ENCODE measurements at places on chromosomes 5 and 9. TPM values are rescaled to one million over a fixed set of nuclear protein-coding genes. Genes with fewer than 3 reads are reported as not detected.
A peak's percentile ranks its signal among the peaks of the same experiment; 100 is the strongest.

GRCh38 chr5:59040804-59041201 lies 457.9 kb downstream of the RAB3C start:
- no peak for DNase-seq

GRCh38 chr5:150559701-150560100 lies 51.8 kb downstream of the NDST1 start:
- no peak for DNase-seq

GRCh38 chr9:110206389-110206788 lies 1.6 kb downstream of the C9orf152 start:
- no peak for DNase-seq

DNA sequence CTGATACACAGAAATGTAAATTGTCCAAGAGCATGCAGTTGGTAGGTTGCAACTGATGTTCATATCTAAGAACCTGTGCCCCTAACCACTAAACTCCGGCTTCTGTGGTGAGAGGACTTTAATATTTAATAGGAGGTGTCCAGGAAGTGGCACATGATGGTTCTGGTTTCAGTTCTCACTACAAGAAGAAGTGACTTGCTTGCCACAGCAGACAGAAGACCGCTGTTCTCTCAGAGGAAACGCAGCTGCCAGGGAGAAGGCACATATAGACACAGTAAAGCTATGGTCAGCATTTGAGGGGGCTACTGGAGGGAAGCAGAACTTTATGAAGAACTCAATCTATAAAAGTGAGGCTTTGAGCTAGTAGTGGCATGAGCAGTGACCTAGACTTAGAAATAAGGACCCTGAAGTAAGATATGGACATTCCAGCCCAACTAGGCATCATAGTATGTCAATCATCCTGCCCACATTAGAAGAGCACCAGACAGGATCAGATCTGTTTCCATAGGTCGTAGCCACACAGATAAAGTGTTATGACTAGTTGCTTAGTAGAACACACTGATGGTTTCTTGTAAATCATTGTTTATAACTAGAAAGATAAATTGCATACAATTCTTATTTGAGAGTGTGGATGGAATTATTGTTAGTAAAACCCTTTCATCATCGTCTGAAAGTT lies 36.4 kb upstream of the DAB2 start:
- no peak for DNase-seq

- DNase-seq = no peak
Measured at GRCh38 chr5:159184858-159185381, 24.4 kb downstream of the RNF145 start.

DNA sequence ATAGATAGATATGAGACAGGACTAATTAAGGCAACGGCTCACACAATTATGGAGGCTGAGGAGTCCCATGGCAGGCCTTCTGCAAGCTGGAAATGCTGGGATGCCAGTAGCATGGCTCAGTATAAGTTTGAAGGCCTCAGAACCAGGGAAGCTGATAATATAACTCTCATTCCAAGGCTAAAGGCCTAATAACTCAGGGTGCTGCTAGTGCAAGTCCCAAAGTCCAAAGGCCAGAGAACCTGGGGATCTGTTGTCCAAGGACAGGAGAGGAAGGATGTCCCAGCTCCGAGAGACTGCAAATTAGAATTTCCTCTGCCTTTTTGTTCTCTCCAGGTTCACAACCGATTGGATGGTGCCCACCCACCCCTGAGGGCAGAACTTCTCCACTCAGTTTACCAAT lies 114.5 kb downstream of the SV2C start:
- DNase-seq = no peak

GRCh38 chr5:136080113-136080482 lies 51.3 kb downstream of the TGFBI start:
- no peak for DNase-seq

ACTBL2 gene
- polyA plus RNA-seq = 0.01 TPM

DNA sequence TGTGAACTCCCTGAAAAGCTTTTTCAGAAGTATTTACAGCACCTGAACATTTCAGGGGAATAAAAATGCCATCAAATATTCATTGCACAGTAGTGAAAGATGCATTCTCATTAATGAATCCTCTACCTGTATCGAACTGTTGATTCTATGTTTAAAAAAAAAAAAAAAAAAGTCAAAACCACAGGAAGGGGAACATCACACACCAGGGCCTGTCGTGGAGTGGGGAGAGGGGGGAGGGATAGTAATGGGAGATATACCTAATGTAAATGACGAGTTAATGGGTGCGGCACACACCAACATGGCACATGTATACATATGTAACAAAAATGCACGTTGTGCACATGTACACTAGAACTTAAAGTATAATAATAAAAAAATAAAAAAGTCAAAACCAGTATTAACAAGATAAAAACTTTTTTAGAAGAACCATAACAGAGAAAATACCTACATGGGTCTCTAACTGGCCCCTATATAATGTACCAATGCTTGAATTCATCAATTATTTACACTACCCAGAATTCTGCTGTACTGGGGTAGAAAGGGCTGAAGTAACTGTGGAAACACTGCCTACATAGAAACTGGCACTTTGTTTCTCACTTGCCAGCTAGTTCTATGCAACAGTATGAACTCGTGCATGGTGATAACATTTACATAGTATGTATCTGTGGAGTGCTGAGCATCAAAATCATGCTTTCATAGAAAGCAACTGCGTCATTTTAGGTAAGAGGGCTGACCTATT lies 48.9 kb downstream of the GNAQ start:
- no peak for DNase-seq

GRCh38 chr5:38069360-38069759 lies 189.0 kb upstream of the EGFLAM start:
- no peak for DNase-seq

GRCh38 chr5:40568548-40568947 lies 111.2 kb upstream of the PTGER4 start:
- no peak for DNase-seq

GRCh38 chr9:71859939-71860338 lies 51.1 kb downstream of the ABHD17B start:
- DNase-seq = no peak

DNA sequence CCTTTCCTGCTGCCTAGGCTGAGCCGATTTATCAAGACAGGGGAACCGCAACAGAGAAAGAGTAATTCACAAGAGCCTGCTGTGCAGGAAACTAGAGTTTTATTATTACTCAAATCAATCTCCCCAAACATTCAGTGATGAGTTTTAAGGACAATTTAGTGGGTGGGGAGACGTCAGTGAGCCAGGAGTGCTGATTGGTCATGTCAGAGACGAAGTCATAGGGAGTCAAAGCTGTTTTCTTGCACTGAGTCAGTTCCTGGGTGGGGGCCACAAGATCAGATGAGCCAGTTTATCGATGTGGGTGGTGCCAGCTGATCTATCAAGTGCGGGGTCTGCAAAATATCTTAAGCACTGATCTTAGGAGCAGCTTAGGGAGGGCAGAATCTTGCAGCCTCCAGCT lies 19.0 kb downstream of the SNX24 start:
- DNase-seq = no peak

GRCh38 chr5:135106610-135107471 lies 72.8 kb upstream of the PITX1 start:
- DNase-seq = no peak

HSD17B4 gene
- 135 TPM for polyA plus RNA-seq

SLCO6A1 gene
- polyA plus RNA-seq = 0.13 TPM

GRCh38 chr9:35616681-35617459 lies 1.3 kb downstream of the CD72 start:
- peak; percentile 77 for DNase-seq

CCNO gene
- not detected for polyA plus RNA-seq

FOXD4L4 gene
- 0.03 TPM for polyA plus RNA-seq

- no peak for DNase-seq
Measured at GRCh38 chr5:145130996-145131395, 704.1 kb downstream of the PRELID2 start.

- DNase-seq = no peak
Measured at GRCh38 chr5:119031905-119032304, 39.0 kb upstream of the DMXL1 start.

- no peak for DNase-seq
Measured at GRCh38 chr9:70802758-70803436, 318.5 kb downstream of the TRPM3 start.

SARDH gene
- 4.5 TPM for polyA plus RNA-seq

CNTNAP3B gene
- polyA plus RNA-seq = 11.7 TPM

DNA sequence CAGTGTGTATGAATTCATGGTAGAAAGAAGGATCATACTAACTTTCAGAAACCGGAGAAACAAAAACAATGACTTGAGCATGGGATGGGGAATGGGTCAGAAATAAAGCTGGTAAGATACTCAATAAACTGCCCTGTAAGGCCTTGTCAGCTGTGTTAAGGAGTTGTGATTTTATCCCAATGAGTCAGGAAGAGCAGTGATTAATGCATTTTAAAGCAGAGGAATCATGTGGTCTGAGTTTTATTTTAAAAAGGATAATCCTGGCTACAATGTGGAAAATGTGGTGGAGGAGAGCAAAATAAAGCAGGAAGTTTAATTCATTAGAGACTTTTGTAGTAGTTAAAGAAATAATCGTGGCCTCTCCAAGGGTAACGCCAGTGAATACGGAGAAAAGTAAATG lies 28.7 kb downstream of the DHX29 start:
- no peak for DNase-seq

CMBL gene
- polyA plus RNA-seq = 61.2 TPM

- DNase-seq = no peak
Measured at GRCh38 chr9:97604901-97605645, 28.1 kb downstream of the TSTD2 start.

LURAP1L gene
- polyA plus RNA-seq = 14.3 TPM

GRCh38 chr9:126151031-126151685 lies 175.5 kb upstream of the MVB12B start:
- DNase-seq = no peak

- peak; percentile 77 for DNase-seq
Measured at GRCh38 chr9:98974994-98975712, 31.4 kb downstream of the COL15A1 start.

SEMA4D gene
- polyA plus RNA-seq = 32.8 TPM

- DNase-seq = no peak
Measured at GRCh38 chr5:146399481-146399880, 47.7 kb upstream of the TCERG1 start.

- DNase-seq = no peak
Measured at GRCh38 chr5:3100921-3101551, 349.6 kb upstream of the IRX2 start.

DNA sequence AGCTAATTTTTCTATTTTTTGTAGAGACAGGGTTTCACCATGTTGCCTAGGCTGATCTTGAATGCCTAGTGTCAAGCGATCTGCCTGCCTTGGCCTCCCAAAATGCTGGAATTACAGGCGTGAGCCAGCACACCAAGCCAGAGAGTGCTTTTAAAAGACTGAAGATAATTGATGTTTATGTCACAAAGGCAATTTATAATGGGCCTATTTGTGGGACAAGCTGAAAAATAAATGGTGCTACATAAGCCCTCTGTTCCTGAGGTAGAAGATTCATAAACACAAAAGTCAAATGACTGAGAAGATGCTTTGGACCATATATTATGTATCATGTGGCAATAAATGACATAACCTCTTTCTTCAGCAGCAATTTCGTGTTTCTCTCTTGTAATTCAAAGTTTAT lies 329.6 kb downstream of the GABRB2 start:
- DNase-seq = no peak

GRCh38 chr5:151048526-151048925 lies 28.1 kb downstream of the GPX3 start:
- no peak for DNase-seq

GRCh38 chr9:27528886-27529315 lies 713 bp downstream of the MOB3B start:
- DNase-seq = peak; percentile 77

- DNase-seq = no peak
Measured at GRCh38 chr9:124264823-124265233, 7.1 kb downstream of the NEK6 start.

DNA sequence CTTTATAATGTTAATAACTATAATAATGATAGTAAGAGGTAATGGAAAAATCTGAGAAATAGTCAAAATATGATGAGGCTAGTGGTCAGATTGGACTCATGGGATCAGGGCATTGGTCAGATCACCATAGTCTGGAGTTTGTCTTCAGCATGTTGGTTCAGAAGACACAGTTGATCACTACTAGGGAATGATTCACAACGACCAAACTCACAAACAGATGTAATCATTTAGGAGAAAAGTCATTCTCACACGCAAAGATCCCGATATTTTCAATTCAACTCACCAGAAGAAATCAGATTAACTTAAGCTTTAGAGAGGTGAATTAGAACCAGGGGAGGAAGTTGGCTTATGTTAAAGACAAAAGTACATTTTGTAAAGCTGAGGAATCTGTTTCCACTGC lies 131.8 kb downstream of the LURAP1L start:
- DNase-seq = no peak

- DNase-seq = no peak
Measured at GRCh38 chr5:148381906-148382305, 1.9 kb upstream of the FBXO38 start.

- no peak for DNase-seq
Measured at GRCh38 chr5:173781816-173782670, 106.1 kb upstream of the CPEB4 start.

F12 gene
- 1.0 TPM for polyA plus RNA-seq

AGXT2 gene
- polyA plus RNA-seq = 33.8 TPM

GPR151 gene
- polyA plus RNA-seq = 0.04 TPM

CBY3 gene
- polyA plus RNA-seq = 1.2 TPM

DNA sequence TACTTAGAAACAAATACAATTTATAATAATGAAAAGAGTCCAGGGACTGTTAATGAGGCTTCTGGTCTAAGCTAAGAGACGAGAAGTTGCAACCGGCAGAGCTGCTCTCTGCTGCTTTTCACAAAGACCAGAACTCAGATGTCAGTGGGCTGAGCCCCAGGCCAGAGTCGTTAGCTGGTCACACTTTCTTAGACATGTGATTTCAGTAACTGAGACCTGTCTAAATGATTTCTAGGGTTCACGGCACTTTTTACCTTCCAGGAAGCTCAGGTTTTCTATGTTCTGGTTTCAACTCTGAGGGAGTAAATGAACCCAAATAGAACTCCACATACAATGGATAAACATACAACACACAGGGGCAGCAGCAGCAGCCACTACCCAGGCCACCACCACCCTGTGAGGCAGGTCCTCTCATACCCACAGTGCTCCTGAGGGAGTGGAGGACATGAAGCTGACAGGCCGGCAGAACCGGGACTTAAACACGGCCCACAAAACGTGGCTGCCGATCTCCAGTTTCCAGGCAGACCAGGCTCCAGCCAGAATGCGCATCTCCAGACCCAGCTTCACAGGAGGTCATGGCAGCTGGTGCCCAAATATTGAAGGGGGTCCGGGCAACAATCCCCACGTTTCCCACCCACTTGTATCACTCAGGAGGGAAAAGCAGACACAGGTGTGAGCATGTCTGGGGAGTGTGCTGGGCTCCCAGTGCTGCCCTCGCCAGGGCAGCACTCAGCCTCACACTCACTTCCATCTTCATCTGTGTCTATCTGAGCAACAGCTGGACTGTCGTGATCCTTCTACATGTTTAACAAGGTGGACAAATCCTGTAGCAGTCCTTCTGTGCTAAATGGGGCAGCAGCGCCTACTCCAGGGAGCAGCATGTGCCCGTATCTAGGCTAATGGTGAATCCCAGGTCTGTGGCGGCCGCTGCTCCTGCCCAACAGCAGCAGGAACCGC lies 38.8 kb downstream of the IARS1 start:
- no peak for DNase-seq

GRCh38 chr5:139749242-139749641 lies 46.4 kb upstream of the PSD2 start:
- no peak for DNase-seq

TMED7 gene
- 107 TPM for polyA plus RNA-seq

GRCh38 chr5:10524376-10525123 lies 39.3 kb upstream of the ANKRD33B start:
- DNase-seq = no peak

PCDHB13 gene
- 1.4 TPM for polyA plus RNA-seq

TRAF1 gene
- polyA plus RNA-seq = 6.5 TPM
